ENCODE measurements at places on chromosomes 11 and 22.

DNA sequence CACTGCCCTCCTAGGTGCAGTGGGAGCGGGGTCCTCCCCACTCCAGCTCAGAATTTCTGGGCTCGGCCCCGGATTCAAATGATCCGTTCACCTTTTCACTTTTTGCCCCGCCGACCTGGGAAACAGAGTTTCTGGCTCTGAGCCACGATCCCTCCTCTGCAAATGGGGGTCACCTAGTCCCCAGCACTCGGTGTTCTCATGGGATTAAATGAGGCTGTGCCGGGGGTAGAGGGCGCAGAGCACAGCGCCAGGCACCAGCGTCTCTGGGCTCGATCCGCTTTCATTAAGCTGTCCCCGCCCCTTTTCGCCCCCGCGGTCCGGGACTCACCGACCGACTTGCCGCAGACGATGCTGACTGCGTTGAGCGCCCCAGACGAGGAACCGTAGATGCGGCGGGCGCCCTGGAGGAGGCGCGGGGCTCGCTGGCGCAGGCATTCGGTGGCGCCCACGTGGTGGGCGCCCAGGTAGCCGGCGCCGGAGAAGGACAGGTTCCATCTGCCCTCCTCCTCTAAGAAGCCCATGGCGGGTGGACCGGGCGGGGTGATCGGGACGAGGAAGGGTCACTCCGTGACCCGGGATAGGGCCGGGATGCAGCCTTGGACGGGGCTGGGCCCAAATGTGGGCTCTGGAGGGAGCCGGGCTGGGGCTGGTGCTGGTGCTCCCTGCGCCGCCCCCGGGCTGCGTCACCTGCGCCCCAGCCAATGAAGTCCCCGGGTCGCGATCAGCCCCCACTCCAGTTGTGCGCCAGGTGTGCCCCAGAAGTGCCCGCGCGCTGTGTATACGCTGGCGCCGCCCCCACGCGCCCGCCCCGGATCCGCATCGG, at the start of gene PNPLA5:
PNPLA5 (minus strand) TSS at position 654 of the 823 bp plus-strand sequence; CDS start at position 521, 133 bp downstream.
- no peak for DNase-seq

DNA sequence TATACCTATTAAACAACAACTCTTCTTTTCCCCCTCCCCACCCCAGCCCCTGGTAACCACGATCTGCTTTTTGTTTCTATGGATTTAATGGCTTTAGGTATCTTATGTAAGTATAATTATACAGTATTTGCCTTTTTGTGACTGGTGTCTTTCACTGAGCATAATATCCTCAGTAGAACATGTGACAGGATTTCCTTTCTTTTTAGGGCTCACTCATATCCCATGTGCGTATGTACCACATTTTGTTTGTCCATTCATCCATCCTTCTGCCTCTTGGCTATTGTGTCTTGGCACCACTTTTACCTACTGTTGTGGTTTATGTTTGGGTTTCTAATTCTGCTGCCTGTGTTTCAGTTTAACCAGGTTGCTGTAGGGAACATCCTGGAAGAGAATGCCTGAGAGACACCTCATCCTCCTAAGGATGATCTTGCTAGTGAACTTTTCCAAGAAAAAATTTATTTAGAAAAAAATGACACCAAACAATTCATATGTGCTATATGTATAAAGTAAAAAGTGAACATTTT, 77.6 kb upstream of the SESN3 start:
- DNase-seq = no peak

GRCh38 chr22:20578707-20579106, 71.3 kb downstream of the MED15 start:
- no peak for DNase-seq

- DNase-seq = no peak
Measured at GRCh38 chr22:32950366-32950765, 107.8 kb downstream of the SYN3 start.

DNA sequence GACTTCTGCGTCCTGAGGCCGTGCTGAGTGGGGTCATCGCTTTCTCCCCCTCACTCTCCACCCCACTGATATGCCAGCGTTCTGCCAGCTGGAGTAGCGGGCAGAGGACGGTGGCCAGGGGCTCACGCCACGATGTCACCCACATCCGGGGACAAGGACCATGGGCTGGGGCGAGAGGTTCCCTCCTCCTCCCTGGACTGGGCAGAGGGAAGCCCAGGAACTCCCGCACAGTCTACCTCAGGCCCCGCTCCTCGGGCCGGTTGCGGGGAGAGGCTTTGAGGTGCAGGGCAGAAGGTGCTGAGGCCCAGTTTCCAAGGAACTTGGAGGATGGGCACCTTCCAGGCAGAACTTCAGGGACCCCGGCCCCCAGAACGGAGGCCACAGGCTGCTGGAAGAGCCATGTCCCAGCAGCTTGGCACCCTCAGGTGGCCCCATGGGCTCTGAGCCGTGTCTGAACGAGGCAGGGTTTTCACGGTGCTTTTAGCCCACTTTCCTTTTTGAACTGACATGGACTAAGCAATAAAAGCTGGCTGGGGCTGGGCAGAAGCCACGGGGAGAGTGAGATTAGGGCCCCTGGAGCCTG, 25.4 kb downstream of the ADAMTS15 start:
- DNase-seq = no peak

DNA sequence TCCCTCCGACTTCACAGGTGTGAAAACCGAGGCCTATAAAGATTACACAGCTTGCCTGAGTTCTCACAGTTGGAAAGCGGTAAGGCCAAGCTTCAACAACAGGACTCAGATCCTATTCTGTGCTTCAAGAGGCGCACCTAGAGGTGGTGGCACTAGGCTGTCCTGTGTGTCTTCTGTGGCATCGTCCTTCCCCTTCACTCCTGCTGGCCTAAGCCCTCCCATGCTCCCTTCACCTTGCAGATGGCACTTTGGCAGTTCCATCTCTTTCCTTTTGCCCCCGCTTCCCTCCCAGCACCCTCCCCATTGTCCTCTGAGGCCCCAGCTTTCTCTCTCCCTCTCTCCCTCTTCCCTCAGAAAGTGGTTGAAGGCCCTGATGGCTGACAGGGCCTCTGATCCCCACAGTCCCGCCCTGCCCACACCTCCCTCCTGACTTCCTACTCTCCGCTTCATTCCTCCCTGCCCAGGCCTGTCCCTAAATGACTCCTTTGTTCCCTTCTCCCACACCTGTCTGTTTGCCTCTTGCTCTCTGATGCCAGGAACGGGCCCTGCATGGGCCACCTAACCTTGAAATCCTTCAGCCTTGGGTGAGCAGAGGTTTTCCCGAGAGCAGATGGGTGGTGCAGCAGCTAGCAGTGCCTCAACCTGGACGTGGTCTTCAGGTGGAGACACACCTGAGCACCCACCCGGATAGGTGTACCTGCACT, 5.8 kb downstream of the TRIM29 start:
- DNase-seq = no peak

GRCh38 chr22:20298803-20299745, 20.8 kb downstream of the DGCR6L start:
- no peak for DNase-seq

DNA sequence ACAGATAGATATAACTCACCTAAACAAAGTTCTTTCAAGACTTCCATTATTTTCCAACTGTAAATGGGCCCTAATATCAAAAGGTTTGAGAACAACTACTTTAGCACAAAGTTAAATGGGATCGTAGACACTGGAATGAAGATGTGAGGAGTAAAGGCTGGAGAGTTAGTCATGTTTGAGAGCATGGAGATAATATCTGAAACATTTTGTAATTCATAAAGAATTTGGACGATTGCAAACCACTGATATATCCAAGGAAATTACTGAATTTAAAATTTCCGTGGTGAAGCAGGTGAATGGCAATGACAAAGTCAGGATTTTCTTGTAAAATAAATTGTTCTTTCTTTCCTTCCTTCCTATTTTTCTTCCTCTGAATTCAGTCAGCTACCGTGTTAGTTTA, 564.9 kb downstream of the CNTN5 start:
- no peak for DNase-seq

- no peak for DNase-seq
Measured at GRCh38 chr22:19225560-19225959, 47.0 kb upstream of the SLC25A1 start.

DNA sequence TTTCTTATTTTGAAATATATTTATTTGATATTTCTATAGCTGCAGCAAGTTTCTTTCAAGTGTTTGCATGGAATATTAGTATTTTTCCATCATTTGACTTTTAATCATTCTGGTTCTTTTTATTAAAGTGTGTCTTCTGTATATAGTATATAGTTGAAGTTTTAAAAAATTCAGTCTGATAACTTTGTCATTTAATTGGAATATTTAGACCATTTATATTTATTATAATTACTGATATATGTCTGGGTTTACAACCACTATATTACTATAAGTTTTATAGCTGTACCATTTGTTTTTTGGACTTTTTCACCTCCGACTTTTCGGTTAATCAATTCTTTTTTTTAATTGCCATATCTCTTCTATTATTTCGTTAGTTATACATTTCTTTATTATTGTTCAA, 22.7 kb upstream of the ANO1 start:
- no peak for DNase-seq

DNA sequence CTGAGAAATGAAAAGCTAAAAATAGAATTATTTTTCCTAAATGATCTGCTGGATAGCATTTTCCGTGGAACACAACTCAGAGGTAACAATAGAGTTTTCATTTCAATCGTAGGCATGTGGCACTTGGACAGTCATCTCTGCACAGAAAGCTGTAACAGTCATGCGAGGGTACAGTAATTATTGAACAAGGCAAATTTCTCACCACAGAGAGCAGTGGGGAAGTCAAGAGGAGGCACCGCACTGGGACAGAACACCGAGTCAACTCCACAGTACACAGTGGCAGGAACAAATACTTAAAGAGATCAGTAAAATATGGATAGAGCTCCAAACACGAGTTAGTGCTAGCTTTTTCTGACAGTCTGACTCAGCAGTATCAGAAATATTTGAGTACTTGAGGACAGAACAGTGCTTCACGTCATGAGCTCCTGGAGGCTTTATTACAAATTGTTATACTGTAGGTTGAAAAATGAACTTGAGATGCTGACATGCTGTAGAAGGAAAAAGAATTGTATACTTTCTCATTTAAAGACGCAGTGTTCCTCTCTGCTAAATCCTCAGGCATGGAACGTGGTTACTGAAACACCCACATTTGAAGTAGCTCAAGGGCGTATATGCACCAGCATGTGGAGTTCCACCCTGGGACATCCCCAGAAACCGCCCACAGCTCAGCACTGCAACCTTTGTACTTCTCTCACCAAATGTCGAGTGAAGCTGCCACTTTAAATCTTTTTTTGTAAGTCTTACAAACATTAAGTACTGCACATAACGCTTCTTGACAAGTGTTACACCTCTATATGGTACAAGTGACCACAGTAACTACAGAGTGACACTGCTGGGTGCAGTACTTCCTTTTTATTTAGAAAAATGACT, 27.4 kb upstream of the YPEL1 start:
- no peak for DNase-seq

DNA sequence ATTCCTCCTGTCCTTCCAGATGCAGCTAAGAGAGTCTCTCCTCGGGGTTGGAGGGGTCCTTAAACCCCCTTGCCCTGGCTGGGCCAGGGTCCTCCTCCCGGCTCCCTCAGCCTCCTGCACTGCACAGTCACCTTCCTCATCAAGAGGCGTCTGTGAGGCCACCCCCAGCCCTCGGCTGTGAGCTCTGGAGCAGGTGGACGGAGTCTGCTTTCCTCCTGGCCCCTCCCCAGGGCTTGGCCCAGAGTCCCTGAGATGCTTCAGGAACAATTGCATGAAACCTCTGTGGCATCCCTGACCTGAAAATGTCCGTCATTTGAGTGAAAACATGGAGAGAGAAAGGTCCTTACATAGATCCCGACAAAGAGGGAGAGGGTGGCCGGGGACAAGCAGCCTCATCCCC, 6.7 kb upstream of the FGF3 start:
- DNase-seq = no peak

- DNase-seq = no peak
Measured at GRCh38 chr11:62708392-62708791, 916 bp downstream of the GNG3 start.

DNA sequence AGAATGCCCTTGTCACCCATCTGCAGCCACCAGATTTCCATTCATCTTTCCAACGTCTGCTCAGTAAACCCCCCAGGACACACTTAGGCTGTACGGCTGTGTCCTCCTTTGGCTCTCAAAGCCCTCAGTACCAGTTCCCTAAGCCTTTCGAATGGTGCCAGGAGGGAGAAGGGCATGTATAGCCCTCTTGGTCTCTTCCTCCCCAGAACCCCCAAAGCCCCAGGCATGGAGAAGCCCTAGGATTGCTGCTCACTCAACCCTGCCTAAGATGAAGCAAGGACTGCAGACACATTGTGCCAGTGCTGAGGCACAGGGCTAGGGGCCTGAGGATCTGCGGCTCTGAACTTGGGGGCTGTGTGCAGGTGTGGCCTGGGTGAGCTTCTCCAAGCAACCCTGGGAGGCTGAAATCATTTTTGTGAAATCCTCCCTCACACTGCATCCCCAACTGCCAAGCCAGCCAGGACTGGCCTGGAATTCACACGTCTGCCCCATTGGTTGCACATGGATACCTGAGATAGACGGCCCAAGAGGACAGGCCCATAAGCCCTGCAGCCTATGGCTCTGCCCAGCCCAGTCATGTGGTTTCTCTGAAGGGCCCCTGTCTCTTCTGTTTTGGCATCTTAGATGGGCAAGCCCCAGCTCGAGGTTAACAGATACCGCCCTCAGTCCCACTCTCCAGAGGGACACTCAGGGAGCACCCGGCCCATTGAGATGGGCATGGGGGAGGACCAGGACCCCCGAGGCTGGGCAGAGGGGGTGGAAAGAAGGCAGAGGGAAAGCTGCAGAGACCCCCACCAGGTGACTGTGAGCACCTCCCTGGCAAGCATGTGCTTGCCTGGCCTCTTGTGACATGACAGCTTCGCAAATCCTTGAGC, 34.0 kb downstream of the KCNQ1OT1 start:
- DNase-seq = no peak

DNA sequence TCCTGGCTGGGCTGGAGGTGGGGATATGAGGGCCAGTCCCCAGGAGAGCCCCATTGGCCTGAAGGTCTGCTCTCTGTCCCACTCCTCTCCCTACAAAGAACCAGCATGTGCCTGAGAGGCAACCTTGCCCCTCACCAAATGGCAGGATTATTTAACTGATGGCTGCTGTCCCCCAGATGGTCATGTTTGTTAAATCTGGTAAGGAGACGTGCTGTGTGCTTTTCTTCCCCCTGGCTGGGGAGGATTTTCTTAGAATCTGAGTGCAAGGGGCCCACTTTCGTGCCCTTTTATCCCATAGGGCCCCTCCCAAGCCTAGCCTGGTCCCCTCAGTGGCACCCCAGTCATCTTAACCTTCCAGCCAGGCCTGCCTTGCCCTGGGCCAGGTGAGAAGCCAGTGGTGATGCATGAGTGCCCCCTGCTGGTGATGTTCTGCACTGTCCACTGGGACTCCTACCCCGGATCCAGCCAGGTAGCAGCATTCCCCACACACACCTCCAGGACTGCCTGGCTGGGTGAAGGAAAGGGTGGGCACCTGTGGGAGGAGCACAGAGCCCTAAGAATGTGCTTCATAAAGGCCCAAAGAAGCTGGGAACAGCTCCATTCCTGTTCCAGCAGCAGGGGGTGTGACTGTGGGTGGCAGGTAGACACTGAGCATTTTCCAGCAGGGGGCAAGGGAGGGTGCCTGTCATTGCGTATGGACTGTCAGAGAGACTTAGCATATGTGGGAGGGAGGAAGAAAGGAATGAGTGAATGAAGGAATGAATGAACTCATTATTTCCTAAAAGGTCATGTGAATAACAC, 28.9 kb downstream of the MFNG start:
- DNase-seq = no peak
